CD4-positive, alpha-beta T cell treated with Interleukin-1 beta for 1 hour (primary cell): ENCODE measurements at places on chromosomes 4 and X.

DNA sequence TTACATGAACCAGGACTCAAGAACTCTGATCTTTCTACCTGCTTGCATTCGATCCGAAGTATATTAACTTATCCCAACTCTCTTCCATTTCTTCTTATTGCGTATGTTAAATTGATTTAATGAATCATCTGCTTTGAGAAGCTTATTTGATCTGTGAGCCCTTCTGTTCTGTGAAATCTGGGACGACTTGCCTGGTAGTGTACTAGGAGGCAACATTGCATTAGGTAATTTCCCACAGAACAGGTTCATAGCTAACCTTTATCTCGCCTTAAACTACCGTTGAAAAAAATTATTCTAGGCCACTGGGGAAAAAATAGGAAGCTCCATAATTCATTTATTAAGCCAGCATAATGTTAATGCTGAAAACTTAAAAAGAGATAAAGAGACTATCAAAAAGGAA is 67.2 kb upstream of the MAB21L2 start:
- DNase-seq: no peak

DNA sequence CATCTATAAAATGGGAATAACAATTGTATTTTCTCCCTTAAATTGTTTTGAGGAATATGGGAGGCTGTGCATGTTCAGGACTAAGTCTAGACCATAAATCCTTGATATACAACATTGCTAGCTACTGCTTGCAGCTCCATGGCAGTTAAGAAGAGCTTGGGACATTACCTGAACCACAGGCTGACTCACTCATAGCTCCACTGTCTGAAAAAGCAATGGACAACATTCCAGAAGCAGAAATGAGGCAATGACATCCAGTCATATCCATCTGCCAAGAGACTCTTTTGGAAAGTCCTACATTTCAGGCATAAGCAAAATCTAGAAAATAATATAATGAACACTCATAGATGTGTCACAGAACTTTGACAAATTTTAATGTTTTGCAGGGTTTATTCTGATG is 167.3 kb upstream of the LEF1 start:
- DNase-seq: no peak

DNA sequence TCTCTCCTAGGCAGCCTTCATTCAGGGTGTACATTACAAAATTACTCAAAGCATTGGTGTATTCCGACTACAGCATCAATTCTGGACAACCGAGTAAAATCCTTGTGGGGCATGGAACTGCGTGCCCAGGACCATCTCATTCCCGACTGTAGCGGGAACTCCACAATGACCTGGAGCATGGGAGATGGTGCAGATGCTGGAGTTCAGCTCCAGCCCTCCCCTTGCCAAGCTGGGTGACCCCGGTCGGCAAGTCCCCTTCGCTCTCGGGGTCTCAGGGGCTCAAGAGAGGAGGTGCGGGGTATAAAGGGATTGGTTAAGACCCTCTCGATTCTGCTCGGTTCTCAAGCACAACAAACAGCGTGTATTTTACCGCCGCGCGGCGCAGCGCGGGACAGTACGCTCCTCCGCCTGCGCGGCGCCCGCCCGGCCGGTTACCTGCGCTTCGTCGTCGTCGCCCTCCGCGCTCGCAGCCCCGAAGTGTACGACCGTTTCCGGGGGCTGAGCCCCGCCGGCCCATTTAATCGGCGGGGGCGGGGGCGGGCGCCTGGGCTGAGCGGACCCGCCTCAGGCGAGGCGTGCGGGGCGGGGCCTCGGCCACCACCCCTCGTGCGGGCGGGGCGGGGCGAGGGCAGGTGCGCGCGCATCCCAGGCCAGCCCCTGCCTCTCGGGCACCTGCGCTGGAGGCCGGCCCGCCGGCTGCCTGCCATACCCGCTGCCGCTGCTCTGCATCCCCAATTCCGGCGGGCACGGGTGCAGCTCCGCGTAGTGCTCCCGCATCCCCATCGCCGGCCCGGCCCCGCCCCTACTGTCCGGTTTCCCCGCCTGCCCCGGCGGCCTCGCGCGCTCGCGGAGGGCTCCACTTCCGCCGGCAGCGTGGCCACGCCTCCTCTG is at the start of gene G6PD:
G6PD (minus strand) TSS at position 493 of the 891 bp plus-strand sequence. CDS start 691 bp downstream, outside the sequence.
- DNase-seq: peak; percentile 86

- no peak for DNase-seq
Measured at GRCh38 chr4:83255584-83255983, 29.0 kb downstream of the COQ2 start.

GRCh38 chr4:106358899-106359298 is 9.7 kb downstream of the GIMD1 start:
- DNase-seq: no peak

DNA sequence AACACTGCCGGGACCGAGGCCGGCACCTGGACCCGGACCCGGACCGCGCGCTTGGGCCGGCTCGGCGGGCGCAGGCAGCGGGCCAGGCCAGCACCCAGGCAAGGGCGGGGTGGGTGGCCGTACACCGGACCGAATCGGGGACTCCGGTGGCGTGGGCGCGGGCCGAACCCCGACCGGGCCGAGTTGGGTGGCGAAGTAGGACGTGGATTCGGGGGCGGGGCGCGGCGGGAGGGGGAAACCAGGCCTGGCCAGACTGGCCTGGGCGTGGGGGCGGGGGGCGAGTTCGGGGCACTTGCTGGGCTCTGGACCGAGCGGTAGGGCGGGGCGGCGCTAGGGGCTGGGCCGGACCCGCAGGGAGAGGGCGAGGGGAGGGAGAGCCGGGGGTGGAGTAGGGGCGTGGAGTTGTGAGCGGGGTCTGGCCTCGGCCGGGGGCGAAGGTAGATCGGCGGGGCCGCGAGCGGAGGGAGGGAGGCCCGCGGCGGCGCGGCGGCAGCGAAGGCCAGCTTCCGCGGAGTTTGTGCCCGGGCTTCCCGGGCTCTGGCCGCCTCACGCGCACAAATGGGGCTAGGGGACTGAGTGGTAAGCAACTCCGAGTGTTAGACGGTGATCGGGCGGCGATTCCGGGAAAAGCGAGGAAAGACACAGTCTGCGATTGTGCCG is 1.8 kb upstream of the BCORL1 start:
- peak; percentile 12 for DNase-seq

DNA sequence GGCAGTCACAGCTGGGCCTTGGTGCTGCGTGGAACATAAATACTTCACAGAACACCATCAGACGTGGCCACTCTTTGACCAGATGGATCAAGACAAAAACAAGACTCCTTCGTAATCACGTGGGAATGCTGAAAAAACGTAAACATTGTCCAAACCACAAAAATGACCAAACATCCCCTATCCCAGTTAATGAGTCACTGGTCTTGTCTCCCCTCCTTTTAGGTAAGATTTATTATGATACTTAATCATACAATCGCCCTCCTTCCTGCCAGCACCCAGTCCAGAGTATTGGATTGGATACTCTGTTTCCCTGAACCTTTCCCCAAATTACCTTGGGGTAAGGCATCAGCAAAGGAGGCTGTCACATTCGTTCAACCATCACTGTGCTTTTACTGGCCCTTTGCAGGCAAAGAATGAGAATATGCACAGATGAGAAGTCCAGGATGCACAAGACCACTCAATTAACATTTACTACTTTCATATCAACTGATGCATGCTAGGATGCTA is 601 bp upstream of the TCEANC start:
- no peak for DNase-seq

DNA sequence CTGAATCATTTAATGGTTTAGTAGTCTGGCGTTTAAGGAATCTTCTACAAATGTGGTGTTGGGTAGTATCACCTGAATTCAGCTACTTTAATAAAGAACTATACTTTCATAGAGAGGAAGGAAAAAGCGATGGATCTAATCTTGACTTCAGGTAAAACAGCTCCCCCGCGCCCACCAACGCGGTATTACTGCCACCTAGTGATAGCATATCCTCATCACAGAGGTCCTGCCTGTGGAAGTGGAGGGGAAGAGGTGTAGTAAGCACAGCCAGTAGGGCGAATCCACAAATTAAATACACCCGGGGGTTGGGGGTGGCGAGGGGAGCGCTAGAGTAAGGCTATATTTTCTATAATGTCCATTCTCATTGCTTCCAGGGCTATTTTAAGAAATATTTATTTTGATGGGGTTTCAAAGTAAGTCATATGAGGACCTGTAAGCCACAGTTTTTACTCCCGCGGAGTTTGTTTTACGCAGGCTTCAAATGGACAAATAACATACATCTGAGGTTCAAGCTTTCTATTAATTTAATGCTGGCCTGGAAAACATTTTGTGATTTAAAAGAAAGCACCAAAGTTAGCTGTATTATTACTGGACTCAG is 8.3 kb upstream of the DAPP1 start:
- peak; percentile 71 for DNase-seq

- no peak for DNase-seq
Measured at GRCh38 chr4:144646523-144647094, 653 bp downstream of the HHIP start.

DNA sequence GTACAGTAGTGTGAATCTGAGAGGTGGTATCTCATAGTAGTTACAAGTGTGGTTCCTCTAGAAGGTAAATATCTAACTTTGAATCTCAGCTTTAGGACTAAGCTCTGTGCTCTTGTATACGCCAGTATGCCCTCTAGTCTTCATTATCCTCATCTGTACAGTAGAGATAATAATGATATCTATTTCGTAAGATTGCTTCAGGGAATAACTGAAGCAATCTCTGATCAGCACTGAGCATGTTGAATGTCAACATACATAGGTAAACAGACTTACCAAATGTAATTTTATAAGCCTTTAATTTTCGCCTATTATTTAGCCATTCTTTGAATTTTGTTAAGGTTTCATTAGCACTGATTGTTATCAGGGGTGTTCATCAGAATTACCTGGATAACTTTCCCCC is 175.2 kb upstream of the ANKRD50 start:
- no peak for DNase-seq

- DNase-seq: no peak
Measured at GRCh38 chr4:6391186-6391851, 81.1 kb downstream of the PPP2R2C start.

DNA sequence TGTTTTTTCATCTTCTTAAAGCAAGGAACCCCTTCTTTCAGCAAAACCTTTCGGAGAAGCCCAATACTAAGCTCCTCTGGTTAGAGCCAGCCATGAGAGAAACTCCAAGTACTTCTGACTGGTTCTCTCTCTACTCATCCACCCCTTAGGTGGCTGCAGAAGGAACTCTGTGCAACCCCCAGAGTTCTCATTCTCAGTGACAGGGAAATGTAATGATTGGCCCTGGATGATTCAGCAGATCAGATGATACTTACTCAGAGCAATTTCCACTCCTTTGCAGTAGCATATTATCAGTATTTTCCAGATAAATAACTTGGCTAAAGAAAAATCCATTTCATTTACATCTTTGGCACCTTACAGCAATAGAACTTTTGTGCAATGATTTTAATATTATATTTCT is 3.2 kb downstream of the SPP1 start:
- DNase-seq: no peak

- DNase-seq: no peak
Measured at GRCh38 chrX:150219374-150220185, 143.5 kb upstream of the MAMLD1 start.

GRCh38 chrX:68647156-68647957 is at the start of gene STARD8:
Gene STARD8, plus strand, starts transcription at chrX:68647666. Its CDS starts 217 bp downstream, at chrX:68647883.
- no peak for DNase-seq

DNA sequence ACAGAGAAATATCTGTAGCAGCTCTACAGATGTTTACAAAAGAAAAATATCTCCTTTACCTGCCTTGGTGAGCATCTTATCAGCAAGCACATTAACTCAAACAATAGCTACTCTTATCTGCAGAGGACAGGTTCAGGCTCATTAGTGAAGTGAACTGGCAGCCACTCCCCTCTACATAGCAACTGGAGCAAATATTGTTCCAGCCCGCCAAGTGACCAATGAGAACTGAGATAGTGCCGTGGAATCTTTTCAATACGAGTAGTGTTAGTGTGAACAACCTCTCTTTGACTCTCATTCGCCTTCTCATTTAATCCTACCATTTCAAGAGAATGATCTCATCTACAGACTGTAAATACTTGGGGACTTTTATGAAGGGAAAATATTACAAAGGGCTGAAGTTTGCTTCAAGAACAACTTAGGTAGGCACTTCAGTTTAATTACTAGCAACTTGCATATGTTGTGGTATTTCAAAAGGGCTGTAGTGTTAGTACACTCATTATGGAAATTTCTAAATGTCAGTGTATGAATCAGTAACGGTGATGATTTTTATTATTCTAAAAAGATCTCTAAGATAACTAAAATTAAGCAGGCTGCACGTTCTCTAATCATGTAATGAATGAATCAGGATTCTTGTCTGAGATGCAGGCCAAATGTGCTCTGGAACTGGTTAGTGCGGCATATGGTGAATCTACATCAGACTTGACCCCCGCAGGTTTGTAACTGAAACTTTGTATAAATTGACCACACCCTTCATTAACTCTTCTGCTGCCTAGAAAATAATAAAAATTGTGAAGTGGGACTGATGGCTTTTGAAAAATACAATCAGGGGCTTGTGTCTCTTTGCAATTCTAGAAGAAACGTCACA is 72.4 kb downstream of the PALLD start:
- no peak for DNase-seq

- DNase-seq: no peak
Measured at GRCh38 chr4:177005674-177006230, 213.0 kb upstream of the VEGFC start.

- DNase-seq: no peak
Measured at GRCh38 chr4:158374318-158374717, 147.4 kb upstream of the RXFP1 start.

DNA sequence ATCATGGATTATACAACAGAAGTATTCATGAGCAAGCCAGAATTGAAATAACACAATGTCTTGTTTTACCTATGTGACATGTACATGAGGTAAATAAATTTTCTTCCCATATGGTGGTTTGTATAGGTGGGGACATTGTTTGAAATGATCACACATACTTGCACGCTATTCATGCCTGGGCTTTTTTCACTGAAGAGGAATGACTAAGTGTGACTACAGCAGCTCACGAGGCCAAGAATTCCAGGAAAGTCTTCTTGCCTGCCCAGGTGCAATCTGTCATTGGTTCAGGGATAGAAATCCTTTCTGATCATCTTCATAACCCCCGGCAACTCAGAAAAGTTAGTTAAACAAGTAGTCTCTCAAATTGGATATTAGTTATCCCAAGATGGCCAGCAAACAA is 36.3 kb upstream of the AREG start:
- DNase-seq: no peak

- DNase-seq: no peak
Measured at GRCh38 chr4:62288808-62289541, 1088.8 kb downstream of the ADGRL3 start.

DNA sequence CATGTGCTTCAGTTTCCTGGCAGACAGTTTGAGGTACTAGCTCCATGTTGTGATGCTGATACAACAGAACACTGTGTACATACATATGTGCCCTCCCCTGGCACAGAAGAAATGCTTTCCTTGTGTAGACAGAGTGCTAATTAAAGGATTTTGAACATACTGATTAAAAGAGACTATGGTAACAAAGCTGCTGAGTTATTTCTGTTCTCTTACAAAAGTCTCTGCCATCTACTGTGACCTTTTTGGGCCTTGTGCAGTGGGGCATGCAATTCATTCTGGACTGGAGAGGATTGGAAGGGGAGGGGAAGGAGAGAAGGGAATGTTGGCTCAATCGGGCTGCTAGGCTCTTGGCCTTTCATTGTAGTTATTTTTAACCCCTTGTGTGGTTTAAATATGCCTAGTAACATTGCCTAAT is 6.0 kb downstream of the PDLIM5 start:
- no peak for DNase-seq

GRCh38 chr4:64670647-64671046 is 261.4 kb upstream of the TECRL start:
- DNase-seq: no peak
